Activated CD4-positive, alpha-beta memory T cell treated with anti-CD3 and anti-CD28 coated beads for 36 hours (primary cell): ENCODE measurements at places on chromosomes 3 and 15.

GRCh38 chr15:32983679-32984078 lies 210.8 kb downstream of the FMN1 start:
- no peaks in the 10 kb centered on the region for H3K27me3 ChIP-seq
- no peak for DNase-seq
- H3K4me1 ChIP-seq = no peaks in the 10 kb centered on the region
- no peaks in the 10 kb centered on the region for H3K36me3 ChIP-seq
- H3K27ac ChIP-seq = no peak overlapping the region

DNA sequence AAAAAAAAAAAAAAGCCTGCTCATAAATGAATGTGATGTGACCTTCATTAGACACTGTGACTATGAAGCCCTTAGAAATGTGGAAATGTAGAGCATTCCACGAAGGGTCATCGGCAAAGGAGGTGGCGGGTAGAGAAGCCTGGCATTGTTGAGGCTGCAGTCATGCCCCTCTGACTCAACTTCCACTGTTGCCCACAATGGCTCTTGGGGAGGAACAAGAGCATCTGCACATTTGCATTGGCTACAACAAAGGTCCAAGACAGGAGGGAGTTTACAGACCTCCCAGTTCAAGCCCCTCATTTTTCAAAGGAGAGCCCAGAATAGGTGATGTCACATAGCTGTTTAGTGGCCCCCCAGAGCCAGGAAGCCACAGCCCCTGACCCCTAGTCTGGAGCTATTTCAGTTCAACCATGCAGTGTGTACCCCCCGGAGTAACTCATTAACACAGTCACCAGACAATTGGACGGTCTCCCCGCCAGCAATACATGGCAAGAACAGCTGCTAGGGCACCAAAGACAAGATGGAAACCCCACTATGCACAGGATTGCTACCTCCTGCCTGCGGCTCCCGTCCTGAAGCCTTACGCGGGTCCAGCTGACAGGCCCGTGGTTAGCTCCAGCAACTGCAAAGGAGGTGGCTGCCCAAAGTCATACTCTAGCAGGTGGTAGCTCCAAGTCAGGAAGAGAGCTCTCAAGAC lies 56.2 kb downstream of the SH3BP5 start:
- H3K4me1 ChIP-seq = peaks cover 86% of the 10 kb centered on the region
- peaks cover 5% of the 10 kb centered on the region for H3K36me3 ChIP-seq
- no peak for DNase-seq
- peak overlapping the region; percentile 89 for H3K27ac ChIP-seq
- no peaks in the 10 kb centered on the region for H3K27me3 ChIP-seq

DNA sequence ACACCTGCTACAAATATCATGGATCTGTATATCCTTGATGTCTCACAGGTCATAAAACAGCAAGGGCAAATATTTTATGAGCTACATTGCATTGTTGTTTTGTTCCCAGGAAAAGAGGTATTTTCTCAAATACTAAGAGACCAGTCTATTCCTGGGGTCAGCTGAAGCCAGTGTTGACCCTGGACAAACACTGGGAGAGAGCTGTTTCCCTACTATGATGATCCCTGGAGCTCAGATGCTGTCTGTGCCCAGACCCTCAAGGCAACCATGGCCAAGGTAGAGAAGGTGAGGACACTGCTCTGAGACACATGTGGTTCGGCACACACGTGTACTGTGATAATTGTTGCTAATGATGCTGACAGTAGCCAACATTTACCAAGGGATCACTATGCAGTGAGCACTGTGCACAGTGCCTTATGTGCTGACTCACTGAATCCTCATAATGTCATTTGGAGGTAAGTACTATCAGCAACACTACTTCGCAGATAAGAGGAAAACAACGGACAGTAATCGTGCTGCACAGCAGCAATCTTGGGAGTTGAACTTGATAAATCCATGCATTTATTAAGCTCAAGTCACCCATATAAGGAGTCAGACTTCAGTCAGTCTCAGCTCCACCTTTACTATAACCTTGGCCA lies 943.6 kb downstream of the FHIT start:
- H3K27me3 ChIP-seq = no peaks in the 10 kb centered on the region
- H3K4me1 ChIP-seq = no peaks in the 10 kb centered on the region
- no peak overlapping the region for H3K4me3 ChIP-seq
- no peaks in the 10 kb centered on the region for H3K36me3 ChIP-seq
- DNase-seq = no peak
- H3K27ac ChIP-seq = no peak overlapping the region

- no peak for DNase-seq
- no peaks in the 10 kb centered on the region for H3K36me3 ChIP-seq
- H3K4me3 ChIP-seq = no peak overlapping the region
Observed at GRCh38 chr3:184595726-184596125, 34.1 kb downstream of the EPHB3 start.

DNA sequence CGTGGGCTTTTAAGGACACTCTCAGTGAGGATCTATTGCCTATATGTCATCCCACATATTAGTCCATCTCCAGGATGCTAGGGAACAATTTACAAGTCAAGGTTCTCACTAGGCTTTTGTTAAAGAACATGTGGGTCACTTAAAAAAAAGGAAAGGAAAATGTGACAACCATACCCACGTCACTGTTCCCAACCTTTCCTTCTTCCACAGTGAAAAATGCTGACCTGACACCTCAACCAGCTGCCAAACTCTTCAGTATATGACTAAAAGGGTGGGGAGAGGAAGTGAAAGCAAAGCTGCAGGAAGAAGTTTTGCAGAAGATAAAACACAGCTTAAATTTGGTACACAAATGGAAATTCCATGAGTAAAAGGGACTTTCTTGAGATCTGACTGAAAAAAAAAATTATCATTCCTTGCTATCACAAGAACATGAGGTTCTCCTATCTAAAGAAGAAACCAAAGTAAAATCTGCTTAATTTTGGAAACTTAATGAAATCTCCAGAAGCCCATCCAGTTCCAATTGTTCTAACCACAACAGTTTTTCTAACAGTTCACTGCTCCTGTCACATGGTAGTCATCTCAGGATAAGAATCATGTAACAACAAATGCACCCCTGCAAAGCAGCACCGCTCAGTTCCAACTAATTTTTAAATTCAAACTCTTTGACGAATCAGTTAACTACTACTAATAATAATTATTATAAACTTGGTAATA lies 117.0 kb upstream of the TSPAN3 start:
- no peak overlapping the region for H3K4me3 ChIP-seq
- no peaks in the 10 kb centered on the region for H3K36me3 ChIP-seq
- H3K27me3 ChIP-seq = no peaks in the 10 kb centered on the region
- H3K27ac ChIP-seq = peak overlapping the region; percentile 70
